Urinary bladder (tissue), 4 donors: ENCODE measurements at places on chromosomes 7 and 10. TPM values are rescaled to one million over a fixed set of nuclear protein-coding genes. Genes with fewer than 3 reads are reported as not detected.

Gene PIP
- total RNA-seq: not detected

Gene POLR2J2
- 7.8 TPM for total RNA-seq

Gene CPVL
- total RNA-seq: 14.4 TPM

Gene COMTD1
- total RNA-seq: 2.3 TPM

Gene RAPGEF5
- 99.1 TPM for total RNA-seq

Gene MPP7
- 31.2 TPM for total RNA-seq

Gene PTCD1
- 4.3 TPM for total RNA-seq

Gene BMS1
- 15.4 TPM for total RNA-seq

Gene AGBL3
- total RNA-seq: 7.8 TPM

Gene MSMB
- total RNA-seq: not detected

Gene ACTR3C
- 6.5 TPM for total RNA-seq

Gene EMX2
- 0.95 TPM for total RNA-seq

Gene EVX1
- total RNA-seq: 1.1 TPM

Gene OR2A7
- total RNA-seq: 5.6 TPM

Gene MKX
- 6.2 TPM for total RNA-seq

Gene GIMAP8
- total RNA-seq: 15.2 TPM

Gene IGF2BP3
- 65.7 TPM for total RNA-seq

Gene OPN4
- total RNA-seq: not detected

Gene KLF14
- total RNA-seq: 0.32 TPM

Gene UCN3
- total RNA-seq: not detected

Gene TAF6
- total RNA-seq: 20.6 TPM

Gene ZNF92
- 30.6 TPM for total RNA-seq

Gene FGL2
- total RNA-seq: 222 TPM

Gene ADAM12
- 95.0 TPM for total RNA-seq

Gene LIPK
- total RNA-seq: not detected

Gene INMT
- total RNA-seq: 24.8 TPM

Gene ABCB1
- total RNA-seq: 2.4 TPM

Gene RPEL1
- not detected for total RNA-seq

Gene DDC
- total RNA-seq: 2.0 TPM

Gene SUN3
- not detected for total RNA-seq

Gene BCL7B
- 6.9 TPM for total RNA-seq

Gene IGFBP3
- total RNA-seq: 150 TPM

Gene EFCAB10
- not detected for total RNA-seq

Gene ASIC3
- 1.1 TPM for total RNA-seq

Gene CCSER2
- total RNA-seq: 75.4 TPM

Gene PNLIPRP3
- total RNA-seq: not detected

Gene FOXP2
- total RNA-seq: 85.2 TPM

Gene HOXA5
- total RNA-seq: 12.5 TPM

Gene PAX2
- total RNA-seq: not detected

Gene TACR2
- 4.5 TPM for total RNA-seq

Gene ANKRD30A
- total RNA-seq: not detected
